ENCODE measurements at places on chromosomes 13 and 19. TPM values are rescaled to one million over a fixed set of nuclear protein-coding genes. Genes with fewer than 3 reads are reported as not detected.

DNA sequence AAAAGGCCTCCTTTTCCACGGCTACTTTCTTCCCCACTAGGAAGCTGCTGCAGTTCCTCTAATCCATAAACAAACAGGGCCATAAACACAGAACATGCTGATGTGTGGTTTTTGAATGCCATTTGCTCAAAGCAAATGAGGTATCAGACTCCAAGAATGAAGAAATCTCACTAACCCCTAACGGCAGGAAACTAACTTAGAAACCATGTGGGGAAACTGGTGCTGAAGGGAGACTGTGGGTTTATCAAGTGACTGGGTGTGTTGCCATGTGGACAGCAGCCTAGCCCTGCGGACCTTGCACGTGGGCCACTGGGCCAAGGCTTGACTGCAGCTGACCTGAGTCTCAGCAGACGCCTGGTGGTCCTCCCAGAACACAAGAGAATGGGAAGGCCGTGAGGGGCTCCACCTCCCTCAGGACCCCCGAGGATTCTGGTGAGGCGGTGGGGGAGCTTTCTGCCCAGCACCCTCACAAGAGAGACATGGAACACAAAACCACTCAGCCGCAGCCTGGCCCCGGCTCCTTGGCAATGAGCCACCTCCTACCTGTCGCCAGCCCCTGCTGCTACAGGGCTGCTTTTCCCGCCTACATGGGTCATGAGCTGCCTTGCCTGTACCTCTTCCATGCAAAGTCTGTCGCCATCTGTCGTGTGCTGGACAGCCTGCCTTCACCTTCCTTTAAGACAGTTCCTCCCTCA lies 10.6 kb downstream of the SLC15A1 start:
- H3K27ac ChIP-seq, result no peak overlapping the region
- H3K4me3 ChIP-seq, result no peak overlapping the region

The SLC25A41 gene
- not detected for total RNA-seq

- H3K27me3 ChIP-seq, result peaks cover 45% of the 10 kb centered on the region
- H3K4me3 ChIP-seq, result no peak overlapping the region
- peaks cover 14% of the 10 kb centered on the region for H3K4me1 ChIP-seq
- no peak for DNase-seq
- peaks cover 11% of the 10 kb centered on the region for H3K36me3 ChIP-seq
- no peak overlapping the region for H3K27ac ChIP-seq
These were observed 91.7 kb upstream of the ANKRD10 start for GRCh38 chr13:111006506-111007031.

The KCNJ14 gene
- 0.86 TPM for total RNA-seq

- H3K4me1 ChIP-seq, result peaks cover 36% of the 10 kb centered on the region
- H3K27me3 ChIP-seq, result peaks cover 23% of the 10 kb centered on the region
- H3K4me3 ChIP-seq, result peak overlapping the region; percentile 87
These were observed 399 bp upstream of the SPTBN4 start for GRCh38 chr19:40466219-40466984.

DNA sequence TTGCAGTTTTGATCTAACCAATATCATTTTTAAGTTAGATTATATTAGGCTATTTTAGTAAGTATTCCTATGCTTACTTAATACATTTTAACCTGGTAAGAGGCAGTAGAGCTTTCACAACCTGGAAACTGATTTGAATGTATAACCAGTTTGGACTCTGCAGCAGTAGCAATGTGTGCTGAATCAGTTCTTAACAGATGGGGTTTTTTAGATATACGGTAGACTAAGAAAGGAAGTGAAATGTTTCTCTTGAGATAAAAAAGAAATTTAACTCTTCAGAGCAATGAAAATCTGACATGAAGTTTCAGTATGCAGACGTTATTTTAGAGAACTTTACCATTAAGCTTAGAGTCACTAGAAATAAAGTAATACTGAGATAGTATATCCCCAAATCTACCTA lies 2.7 kb downstream of the NBEA start:
- H3K4me1 ChIP-seq, result peaks cover 13% of the 10 kb centered on the region
- H3K27me3 ChIP-seq, result peaks cover 39% of the 10 kb centered on the region
- H3K4me3 ChIP-seq, result no peak overlapping the region
- no peak overlapping the region for H3K27ac ChIP-seq

The B3GNT3 gene
- total RNA-seq, result not detected

The SHANK1 gene
- total RNA-seq, result not detected

DNA sequence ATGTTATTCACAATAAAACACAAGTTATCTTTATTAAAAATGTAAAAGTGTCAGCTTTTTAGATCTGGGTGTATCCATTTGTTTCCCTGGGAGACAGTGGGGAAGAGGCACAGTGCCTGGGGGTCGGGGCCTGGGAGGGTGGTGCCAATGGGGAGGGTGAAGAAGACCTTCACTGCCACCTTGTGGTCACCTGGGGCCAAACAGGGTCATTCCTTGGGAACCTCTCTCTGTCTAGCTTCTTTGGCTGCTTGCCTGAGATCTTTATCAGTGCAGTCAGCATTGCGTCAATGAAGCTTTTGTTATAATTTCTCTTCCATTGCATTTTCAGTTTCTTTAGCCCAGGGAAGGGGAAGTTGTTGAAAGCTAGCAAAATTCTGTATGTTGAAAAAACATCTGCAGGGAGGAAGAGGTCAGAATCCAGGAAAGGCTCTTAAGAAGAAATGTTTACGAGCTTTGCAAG lies 39.1 kb downstream of the PCDH8 start:
- no peak overlapping the region for H3K27ac ChIP-seq
- no peaks in the 10 kb centered on the region for H3K36me3 ChIP-seq
- H3K4me3 ChIP-seq, result no peak overlapping the region
- H3K27me3 ChIP-seq, result peaks cover 5% of the 10 kb centered on the region
- peaks cover 4% of the 10 kb centered on the region for H3K4me1 ChIP-seq
- DNase-seq, result peak; percentile 57

GRCh38 chr19:11273296-11273695 lies 11.0 kb upstream of the DOCK6 start:
- no peak overlapping the region for H3K4me3 ChIP-seq
- H3K27me3 ChIP-seq, result peaks cover 52% of the 10 kb centered on the region
- no peak overlapping the region for H3K27ac ChIP-seq
- no peaks in the 10 kb centered on the region for H3K36me3 ChIP-seq

DNA sequence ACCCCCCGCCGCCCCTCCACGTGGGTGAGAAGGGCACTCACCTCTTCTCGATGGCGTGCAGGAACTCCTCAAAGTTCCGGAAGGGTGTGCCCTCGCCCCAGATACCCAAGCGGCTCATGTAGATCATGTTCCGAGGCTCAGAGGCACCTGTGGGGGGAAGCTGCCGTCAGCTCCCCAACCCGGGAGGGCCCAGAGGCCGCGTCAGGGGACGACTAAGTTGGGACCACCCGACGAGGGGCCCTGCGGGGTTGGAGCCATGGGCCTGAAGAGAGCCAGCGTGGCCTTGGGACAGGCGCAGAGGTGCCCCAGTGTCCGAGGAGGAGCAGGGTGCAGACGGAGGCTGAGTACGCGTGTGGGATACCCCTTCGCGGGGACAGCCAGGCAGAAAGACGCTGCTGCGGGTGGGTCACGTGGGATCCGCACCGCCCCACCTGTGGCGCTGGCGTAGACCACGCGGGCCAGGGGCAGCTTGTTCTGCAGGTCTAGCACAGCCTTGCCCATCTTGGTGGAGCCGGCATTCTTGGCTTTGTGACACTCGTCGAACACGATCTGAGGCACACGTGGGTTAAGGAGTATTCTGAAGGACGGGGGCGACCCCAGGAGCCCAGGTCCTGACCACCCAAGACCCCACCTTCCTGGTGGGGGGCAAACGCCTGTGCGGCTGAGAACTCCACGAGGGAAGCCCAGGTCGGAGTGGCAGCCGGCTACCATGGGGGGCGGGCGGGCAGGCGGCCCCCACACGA lies 15.9 kb downstream of the GPX4 start:
- peaks cover 38% of the 10 kb centered on the region for H3K36me3 ChIP-seq
- H3K27ac ChIP-seq, result no peak overlapping the region
- DNase-seq, result no peak

DNA sequence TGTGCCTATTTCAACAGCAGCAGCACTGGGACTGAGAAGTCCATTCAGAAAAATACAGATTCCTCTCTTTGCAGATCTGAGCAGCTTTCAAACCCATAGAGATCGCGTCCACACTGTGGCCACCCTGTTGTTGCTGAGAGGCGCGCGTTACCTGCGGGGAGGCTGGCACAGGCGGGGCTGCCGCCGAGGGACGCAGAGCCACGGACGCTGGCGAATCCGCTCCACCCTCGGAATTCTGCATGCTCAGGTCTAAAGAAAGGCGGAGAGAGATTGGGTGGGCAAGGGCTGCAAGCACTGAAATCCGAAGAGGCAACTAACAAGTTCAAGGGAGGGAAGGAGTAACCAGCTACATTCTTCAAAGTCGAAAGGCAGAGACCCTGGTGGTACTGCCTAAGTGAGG lies 63.0 kb downstream of the RFX2 start:
- peaks cover 2% of the 10 kb centered on the region for H3K27me3 ChIP-seq
- DNase-seq, result no peak
- H3K4me3 ChIP-seq, result no peak overlapping the region
- no peak overlapping the region for H3K27ac ChIP-seq

DNA sequence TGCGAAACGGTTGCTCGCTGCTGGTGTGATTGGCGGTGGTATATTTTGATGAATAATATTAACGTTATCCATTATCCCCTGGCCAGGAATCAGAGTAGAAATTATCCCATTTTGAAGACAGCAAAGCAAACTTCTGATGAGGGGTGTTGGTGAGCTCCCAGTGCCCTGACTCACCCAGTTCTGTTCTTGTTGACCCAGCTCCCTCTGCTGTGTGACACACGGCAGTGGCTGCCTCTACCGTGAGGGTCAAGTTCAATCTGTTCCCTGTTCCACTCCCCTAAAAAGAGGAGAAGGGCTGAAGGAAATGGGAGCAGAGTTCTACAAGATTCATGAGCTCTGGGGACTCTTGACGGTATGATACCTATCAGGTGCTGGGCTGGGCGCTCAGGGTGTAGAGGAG lies 2.0 kb downstream of the CAMSAP3 start:
- H3K36me3 ChIP-seq, result no peaks in the 10 kb centered on the region
- DNase-seq, result no peak
- H3K4me3 ChIP-seq, result no peak overlapping the region

DNA sequence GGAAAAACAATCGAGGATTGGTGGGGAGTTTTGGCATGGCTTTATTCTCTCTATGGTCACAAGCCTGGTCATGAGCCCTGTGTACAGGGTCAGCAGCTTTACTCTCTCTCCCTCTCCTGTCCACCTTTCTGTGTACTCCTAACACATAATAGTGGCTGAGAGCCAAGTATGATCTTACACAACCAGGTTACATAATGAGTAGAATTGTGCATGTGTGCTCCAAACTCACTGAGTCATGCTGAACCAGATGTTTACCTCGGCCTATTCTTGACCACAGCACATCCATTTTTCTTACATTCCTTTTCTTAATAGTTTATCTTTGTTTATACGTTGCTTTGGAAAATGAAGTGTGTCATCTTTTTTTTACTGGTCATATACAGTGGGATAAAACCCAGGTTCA lies 53.1 kb downstream of the ZNF254 start:
- no peaks in the 10 kb centered on the region for H3K4me1 ChIP-seq
- no peak overlapping the region for H3K27ac ChIP-seq

DNA sequence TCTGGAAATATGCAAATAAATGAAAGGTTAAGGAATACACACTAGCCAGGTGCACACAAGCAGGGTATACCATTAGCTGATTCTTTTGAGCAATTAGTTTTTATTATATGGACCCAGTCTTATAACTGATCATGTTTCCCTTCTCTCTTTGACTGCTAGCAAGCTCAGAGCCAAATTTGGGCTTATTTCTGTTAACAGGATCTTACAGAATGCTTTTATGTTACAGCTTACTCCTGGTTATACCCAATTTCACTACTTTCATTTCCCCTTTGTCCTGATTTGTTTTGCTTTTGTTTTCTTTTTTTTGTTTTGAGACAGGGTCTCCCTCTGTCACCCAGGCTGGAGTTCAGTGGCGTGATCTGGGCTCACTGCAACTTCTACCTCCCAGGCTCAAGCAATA lies 12.9 kb upstream of the TPT1 start:
- no peak for DNase-seq
- H3K27me3 ChIP-seq, result no peaks in the 10 kb centered on the region
- no peak overlapping the region for H3K4me3 ChIP-seq
- peaks cover 59% of the 10 kb centered on the region for H3K36me3 ChIP-seq

DNA sequence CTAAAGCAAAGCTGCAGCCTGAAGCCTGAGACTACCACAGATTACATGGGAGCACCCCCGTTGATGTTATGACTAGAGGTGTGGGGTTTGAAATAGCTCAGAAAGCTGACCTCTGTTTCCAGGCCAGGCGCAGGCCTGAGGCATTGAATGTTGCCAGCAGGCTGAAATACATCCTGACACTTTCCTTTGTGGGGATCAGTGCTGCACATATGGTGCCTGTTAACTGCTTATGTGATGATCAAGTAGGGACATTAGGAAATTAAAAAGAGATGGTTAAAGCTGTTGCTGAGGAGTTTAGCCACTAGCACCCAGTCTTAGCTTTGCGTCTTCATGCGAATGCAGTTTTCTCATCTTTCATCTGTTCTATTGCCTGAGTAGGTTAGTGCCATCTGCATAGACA lies 83.2 kb downstream of the CCNA1 start:
- H3K27me3 ChIP-seq, result no peaks in the 10 kb centered on the region
- H3K27ac ChIP-seq, result no peak overlapping the region
- H3K4me1 ChIP-seq, result no peaks in the 10 kb centered on the region

DNA sequence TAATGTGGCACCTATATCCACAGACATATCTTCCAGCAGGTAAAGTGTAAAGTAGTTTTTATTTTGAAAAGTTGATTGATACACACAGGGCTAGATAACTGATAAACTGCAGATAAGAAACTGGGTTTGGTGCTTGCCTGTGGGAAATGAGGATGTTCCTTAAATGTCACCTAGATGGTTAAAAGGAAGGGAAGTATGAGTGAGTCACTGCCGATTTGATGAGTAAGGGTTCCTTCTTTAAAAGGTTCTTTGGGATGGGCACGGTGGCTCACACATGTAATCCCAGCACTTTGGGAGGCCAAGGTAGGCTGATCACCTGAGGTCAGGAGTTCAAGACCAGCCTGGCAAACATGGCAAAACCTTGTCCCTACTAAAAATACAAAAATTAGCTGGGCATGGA lies 73.8 kb upstream of the FRY start:
- H3K27ac ChIP-seq, result no peak overlapping the region

DNA sequence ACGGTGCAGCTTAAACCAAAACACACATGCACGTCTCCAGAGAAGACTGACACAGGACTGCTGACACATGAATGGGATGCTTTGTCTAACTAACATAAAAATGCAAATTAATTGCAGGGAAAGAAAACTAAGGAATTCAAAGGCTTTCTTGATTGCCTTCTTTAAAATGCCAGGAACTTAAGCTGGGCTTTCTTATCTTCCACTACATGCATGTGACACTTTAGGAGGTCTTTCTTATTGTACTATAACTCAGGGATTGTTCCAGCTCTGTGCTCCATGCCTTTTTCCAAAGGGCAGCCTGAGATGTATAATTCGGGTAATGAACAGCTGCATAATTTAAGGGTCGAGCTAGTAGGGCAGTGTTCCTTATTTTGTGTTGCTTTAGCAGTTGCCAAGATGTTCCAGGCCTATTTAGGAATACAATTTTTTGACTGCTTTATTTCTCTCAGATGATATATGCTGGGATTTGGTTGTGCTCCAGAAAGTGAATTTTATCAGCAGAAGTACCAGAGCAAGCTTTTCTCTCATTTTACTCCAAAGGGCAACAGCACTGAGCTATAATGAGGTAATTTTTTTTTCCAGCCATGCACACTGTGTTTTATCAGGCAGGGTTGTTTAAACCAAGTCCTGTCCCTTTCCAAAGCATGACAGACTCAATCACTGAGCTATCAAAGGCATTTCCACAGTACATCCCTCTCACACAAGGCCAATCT lies 885.2 kb downstream of the PCDH9 start:
- no peak overlapping the region for H3K4me3 ChIP-seq
- DNase-seq, result no peak
- H3K27me3 ChIP-seq, result no peaks in the 10 kb centered on the region
- no peaks in the 10 kb centered on the region for H3K36me3 ChIP-seq

GRCh38 chr19:13029301-13029880 lies 34.1 kb downstream of the NFIX start:
- peaks cover 3% of the 10 kb centered on the region for H3K4me1 ChIP-seq
- no peaks in the 10 kb centered on the region for H3K36me3 ChIP-seq
- H3K27me3 ChIP-seq, result peaks cover 29% of the 10 kb centered on the region

Data from activated CD4-positive, alpha-beta memory T cell treated with anti-CD3 and anti-CD28 coated beads, Interleukin-2, amount 10 ng/mL, durations not matched to agents 7 days and 5 days (primary cell).